ENCODE measurements at places on chromosomes 4 and X.

DNA sequence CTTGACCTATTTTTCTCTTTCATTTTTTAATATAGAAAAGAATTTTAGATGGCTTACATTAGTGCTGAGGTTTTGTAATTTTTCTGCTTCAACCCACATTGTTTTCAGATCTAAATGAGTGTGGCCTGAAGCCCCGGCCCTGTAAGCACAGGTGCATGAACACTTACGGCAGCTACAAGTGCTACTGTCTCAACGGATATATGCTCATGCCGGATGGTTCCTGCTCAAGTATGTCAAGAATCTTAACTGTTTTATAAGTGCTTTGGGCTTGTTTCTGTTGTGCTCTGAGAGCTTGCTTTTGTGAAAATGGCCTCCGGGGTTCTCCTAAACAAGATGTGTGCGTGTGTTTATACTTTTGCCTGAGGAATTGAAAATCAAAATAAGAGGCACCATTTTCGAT, 41.6 kb downstream of the NPNT start:
- DNase-seq: no peak

DNA sequence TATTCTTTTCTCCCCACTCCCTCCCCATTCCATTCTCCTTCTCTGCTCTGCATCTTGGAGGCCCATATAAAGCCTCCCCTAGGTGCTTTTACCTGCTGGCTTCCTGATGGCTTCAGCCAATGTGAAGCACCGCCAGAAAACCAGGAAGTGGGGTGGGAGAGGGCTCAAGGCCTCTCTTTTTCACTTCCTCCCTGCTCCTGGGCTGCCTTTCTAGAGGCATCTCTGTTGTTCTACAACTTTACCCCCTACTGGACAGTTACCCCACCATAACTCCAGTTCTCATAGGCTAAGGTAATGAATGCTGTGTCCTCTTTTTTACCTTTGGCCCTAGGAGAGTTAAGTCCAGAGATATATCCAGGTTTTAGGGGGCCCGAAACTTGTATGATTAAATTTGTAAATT, 62.4 kb upstream of the PPARGC1A start:
- no peak for DNase-seq

- no peak for DNase-seq
These were observed 88.4 kb downstream of the GPR143 start for GRCh38 chrX:9677098-9677739.

DNA sequence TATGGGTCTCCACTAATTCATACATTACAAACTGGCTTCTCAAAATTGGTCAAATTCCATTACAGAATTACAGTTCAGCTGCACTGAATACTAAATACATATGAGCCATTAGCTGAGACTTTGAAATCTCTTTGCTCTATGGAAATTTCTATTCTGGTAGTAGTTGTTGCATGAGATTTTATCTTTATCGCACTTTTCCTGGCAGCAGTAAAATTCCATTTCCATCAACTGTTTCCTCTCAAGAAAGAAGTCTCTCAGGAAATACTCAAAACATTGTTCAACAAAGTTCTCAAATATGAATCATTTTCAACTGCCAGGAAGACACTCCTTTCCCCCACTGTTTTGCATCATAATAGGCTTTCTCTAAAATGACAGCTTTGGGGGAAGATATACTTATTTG, 51.3 kb downstream of the ATP11C start:
- no peak for DNase-seq

GRCh38 chrX:2468261-2469195, 32.2 kb downstream of the DHRSX start:
- no peak for DNase-seq

- DNase-seq: no peak
These were observed 14.9 kb downstream of the NRK start for GRCh38 chrX:105837232-105837631.

- no peak for DNase-seq
These were observed 52.1 kb downstream of the XAGE2 start for GRCh38 chrX:52420824-52421443.

- DNase-seq: no peak
These were observed 4.3 kb upstream of the SPON2 start for GRCh38 chr4:1176398-1177273.

- no peak for DNase-seq
These were observed 32.2 kb downstream of the PLS3 start for GRCh38 chrX:115592997-115593734.

- DNase-seq: no peak
These were observed 572.5 kb upstream of the AADAT start for GRCh38 chr4:170662250-170662649.

- no peak for DNase-seq
These were observed 122.8 kb upstream of the NOCT start for GRCh38 chr4:138892483-138893407.

DNA sequence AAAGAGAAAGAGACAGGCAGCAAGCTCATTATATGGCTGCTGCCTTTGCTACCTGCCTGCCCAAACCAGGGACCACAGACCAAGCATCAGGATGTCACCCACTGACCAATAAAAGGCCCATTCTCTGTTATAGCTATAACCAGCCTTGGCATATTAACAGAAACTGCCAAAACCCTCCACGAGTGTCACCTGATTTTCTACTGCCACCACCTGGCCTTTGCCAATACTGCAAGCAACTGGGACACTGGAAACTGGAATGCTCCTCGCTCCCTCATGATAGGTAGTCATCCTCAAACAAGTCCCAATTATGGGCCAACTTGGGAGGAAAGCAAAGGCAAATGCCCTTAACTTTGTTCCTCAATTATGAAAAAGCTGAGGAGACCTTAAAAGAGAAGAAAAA, 76.0 kb downstream of the SPIN4 start:
- no peak for DNase-seq

DNA sequence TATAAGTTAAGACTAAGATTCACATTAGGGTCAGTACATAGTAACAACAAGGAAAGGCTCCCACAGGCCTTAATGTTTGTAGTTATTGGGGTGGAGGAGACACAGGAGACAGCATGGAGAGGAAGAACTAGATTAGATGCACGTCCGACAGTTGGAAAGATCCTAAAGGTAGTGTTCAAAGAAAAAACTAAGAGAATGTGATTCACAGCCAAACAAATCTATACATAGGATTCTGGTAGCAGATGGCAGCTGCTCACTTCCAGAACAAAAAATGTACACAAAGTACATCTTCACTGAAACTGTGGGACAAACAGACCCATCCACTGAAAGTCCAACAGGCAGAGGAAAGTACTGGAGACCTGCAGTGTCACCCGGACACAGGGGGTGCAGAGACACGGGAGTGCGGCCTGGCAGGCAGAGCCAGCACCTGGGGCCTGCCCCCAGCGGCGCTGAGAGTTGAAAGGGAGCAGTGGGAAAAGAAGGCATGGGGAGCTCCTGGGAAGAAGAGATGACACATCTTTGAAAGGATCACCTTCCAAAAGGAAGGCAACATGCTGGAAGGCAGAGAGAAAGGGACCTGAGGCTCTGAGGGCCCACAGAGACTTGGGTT, 40.0 kb downstream of the NELFA start:
- DNase-seq: no peak

DNA sequence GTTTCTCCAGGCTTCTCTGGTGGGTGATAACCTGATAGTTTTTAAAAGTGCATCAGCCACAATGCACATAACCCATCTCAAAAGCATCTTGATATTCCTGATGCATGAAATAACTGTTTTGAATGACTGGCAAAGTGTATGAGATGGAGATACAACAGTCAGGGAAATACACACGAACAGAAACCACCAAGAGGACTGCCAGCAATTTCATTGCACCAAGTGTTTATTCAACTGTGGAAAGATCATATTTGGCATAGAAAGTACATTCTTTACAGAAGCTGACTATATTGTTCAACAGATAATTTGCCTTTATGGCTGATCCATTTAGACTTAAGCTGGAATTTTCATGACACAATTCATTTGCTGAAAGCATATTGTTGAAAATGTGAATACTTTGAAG, 139.5 kb downstream of the SLIT2 start:
- no peak for DNase-seq

- no peak for DNase-seq
These were observed 17.9 kb upstream of the HPGD start for GRCh38 chr4:174540175-174540574.

DNA sequence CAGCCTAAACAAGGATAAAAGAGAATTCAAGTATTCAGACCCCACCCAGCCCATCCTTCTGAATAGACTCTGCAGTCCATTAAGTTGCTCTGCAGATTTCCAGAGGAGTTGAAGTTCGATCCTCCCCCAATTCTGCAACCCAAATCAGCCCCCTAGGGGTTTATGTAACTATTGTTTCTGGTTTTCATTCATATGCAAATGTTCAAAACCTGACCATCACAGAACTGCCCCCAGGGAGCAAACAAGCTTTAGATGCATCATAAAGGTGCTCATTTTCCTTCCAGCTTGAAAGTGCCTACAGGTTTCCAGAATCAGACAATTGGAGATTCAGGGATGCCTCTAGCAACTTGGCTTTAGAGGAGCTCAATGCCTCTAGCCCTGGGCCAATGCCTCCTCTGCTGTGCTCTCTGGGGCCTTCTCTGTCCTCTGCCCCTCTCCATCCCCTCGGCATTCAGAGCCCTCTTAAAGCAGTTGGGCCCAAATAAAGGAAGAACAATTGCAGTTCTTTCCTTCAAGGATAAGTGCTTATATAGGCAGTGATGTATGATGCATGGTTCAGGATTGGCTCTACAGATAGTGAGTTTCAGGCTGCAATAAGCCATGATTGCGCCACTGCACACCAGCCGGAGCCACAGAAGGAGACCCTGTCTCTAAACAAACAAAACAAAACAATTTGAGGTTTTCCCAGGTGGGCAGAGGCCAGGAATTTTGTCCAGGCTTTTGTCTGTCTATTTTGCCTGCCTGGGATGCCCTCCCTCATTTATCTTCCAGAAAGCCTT, 23.5 kb upstream of the SPINK2 start:
- DNase-seq: no peak

GRCh38 chrX:27446423-27446822, 16.7 kb downstream of the PPP4R3C start:
- no peak for DNase-seq

DNA sequence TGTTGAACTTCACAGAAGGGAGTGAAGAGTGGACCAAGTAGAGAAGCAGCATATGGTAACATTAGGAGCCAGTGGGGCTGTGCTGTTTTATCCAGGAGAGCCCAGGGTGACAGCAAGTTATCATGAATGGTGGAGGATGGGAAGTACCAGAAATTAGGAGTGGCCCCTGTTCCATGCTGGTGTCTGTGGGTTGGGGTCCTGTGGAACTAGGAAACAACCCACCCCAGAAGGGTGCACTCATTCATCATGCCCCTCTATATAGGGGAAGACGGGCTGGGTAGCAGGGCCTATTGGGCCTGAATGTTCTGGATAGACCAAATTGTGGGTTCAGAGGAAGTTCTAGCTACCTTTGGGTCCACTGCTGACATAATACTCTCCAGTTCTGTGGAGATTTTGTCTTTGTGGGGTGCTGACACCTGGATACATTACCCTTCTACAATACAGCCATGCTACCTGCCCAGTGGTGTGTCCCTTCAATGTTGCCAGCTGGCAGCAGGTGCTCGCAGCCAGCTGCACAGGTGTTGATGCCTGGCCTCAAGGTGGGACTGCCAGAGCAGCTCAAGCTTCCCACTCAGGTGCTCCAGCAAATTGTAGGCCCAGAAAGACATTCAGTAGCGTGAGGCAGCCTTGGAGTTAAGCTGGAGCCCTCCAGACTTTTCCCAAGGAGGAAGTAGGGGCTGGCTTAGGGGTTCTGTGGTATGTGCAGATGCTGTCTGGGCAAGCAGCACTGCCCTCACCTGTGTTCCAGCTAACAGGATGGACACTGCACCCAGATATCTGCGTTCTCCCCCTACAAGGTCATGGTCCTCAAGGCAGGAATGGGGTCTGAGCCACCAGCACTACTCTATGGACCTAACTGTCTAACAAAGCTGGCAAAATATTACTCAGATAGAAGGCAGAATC, 106.5 kb downstream of the NHSL2 start:
- DNase-seq: no peak

DNA sequence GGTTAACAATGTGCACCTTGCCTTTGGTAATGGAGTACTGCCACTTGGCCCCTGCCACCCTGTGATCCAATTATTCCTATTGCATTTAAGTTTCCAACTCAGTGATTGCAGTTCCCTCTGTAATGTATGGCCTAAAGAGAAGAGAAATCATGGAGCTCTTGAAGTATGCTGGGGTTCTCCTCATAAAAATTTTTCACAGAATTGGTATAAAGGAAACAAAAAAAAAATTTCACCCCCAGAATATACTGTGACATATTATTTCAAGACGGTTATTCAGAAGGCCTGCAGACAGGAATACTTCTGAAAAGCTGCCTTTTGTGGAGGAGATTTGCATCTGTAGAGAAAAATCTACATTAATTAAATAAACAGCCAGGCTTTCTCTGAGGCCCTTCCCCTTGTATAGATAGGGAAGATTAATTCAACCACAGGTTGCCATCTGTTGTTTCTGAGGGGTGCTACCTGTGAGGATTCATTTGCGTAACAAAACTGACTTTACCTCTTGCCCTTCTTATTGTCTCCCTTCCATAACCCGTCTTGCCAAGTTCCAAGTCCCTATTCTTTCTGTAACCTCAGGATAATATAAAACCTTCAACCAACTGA, 94.8 kb upstream of the LANCL3 start:
- no peak for DNase-seq

- no peak for DNase-seq
These were observed 840.6 kb downstream of the NLGN4X start for GRCh38 chrX:5388087-5388486.

- DNase-seq: no peak
These were observed 14.1 kb downstream of the RPS6KA3 start for GRCh38 chrX:20252381-20253231.

GRCh38 chrX:11672213-11672612, 6.5 kb upstream of the ARHGAP6 start:
- no peak for DNase-seq

- DNase-seq: no peak
These were observed 197.2 kb downstream of the BANK1 start for GRCh38 chr4:101987623-101988243.

- DNase-seq: peak; percentile 2
These were observed 639.9 kb downstream of the SPOCK3 start for GRCh38 chr4:166594326-166594946.

DNA sequence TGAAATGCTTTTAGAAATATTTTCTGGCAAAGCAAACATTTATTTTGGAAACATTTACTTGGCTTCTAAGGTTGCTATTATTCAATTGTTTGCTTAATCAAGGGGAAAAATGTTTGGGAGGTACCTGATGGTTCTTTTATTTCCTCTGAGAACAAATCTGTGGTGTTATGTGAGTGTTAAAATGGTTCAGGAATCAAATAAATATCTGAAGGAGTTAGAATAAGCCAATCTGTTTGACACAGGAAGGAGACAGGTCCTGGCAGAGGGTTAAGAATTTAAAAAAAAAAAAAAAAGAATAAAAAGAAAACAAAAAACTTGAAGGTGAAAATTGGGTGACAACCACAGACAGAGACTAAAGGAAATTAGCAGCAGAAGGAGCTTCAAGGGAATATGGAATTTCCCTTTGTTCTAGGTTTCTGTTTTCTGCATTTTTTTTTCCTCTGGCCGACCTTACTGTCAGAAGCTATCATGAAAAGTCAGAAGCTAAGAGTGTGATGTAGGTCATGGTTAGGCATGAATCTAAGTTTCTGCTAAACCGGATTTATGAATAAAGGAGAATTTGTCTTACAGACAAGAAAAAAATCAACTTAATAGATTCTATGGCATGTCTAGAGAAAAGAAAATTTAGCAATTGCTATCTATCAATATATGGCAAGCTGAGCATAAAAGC, 78.6 kb upstream of the PNPLA4 start:
- DNase-seq: no peak
